ENCODE measurements at places on chromosomes 7 and 10. TPM values are rescaled to one million over a fixed set of nuclear protein-coding genes. Genes with fewer than 3 reads are reported as not detected.

NEUROD6 gene
- not detected for polyA plus RNA-seq

NPFFR1 gene
- polyA plus RNA-seq: not detected

AZGP1 gene
- not detected for polyA plus RNA-seq

PRF1 gene
- polyA plus RNA-seq: 0.09 TPM

NME8 gene
- 3.2 TPM for polyA plus RNA-seq

ZNF487 gene
- 15.6 TPM for polyA plus RNA-seq

THSD7A gene
- polyA plus RNA-seq: under 0.01 TPM

THNSL1 gene
- not detected for polyA plus RNA-seq

PDE1C gene
- polyA plus RNA-seq: not detected

UNC5B gene
- polyA plus RNA-seq: 0.04 TPM

PRR15 gene
- polyA plus RNA-seq: not detected

PLEKHS1 gene
- polyA plus RNA-seq: not detected

CYP2E1 gene
- polyA plus RNA-seq: not detected

PAX4 gene
- polyA plus RNA-seq: not detected

ZNF488 gene
- not detected for polyA plus RNA-seq

ANKRD61 gene
- not detected for polyA plus RNA-seq

SHTN1 gene
- 14.9 TPM for polyA plus RNA-seq

CREB5 gene
- 25.1 TPM for polyA plus RNA-seq

CARD11 gene
- not detected for polyA plus RNA-seq

CALHM2 gene
- 115 TPM for polyA plus RNA-seq

MAT1A gene
- not detected for polyA plus RNA-seq

DRGX gene
- polyA plus RNA-seq: not detected

SFRP4 gene
- not detected for polyA plus RNA-seq

TMEM236 gene
- not detected for polyA plus RNA-seq

NOLC1 gene
- polyA plus RNA-seq: 19.3 TPM

AKR1C3 gene
- 0.71 TPM for polyA plus RNA-seq

AVL9 gene
- 16.3 TPM for polyA plus RNA-seq

CHST3 gene
- not detected for polyA plus RNA-seq

GBF1 gene
- 12.6 TPM for polyA plus RNA-seq

TRIM50 gene
- not detected for polyA plus RNA-seq

CRHR2 gene
- polyA plus RNA-seq: not detected

ATG9B gene
- polyA plus RNA-seq: 0.30 TPM

PTF1A gene
- not detected for polyA plus RNA-seq

ADCYAP1R1 gene
- not detected for polyA plus RNA-seq

ABI1 gene
- polyA plus RNA-seq: 19.8 TPM

EIF4H gene
- polyA plus RNA-seq: 150 TPM

SLC16A12 gene
- polyA plus RNA-seq: 0.04 TPM

SLC26A3 gene
- not detected for polyA plus RNA-seq

GOLGA7B gene
- polyA plus RNA-seq: not detected

OR2A5 gene
- not detected for polyA plus RNA-seq

VGF gene
- polyA plus RNA-seq: not detected

FZD8 gene
- polyA plus RNA-seq: not detected

PPIF gene
- 356 TPM for polyA plus RNA-seq

FANK1 gene
- not detected for polyA plus RNA-seq

DDC gene
- polyA plus RNA-seq: not detected

NUP42 gene
- 14.4 TPM for polyA plus RNA-seq

GIMAP7 gene
- 26.2 TPM for polyA plus RNA-seq
